8988T (cell line): ENCODE measurements at places on chromosomes 7 and 10.

GRCh38 chr7:123966936-123967335 is 41.9 kb downstream of the SPAM1 start:
- DNase-seq: no peak

- no peak for DNase-seq
Measured at GRCh38 chr7:128407751-128408708, 1.8 kb downstream of the IMPDH1 start.

DNA sequence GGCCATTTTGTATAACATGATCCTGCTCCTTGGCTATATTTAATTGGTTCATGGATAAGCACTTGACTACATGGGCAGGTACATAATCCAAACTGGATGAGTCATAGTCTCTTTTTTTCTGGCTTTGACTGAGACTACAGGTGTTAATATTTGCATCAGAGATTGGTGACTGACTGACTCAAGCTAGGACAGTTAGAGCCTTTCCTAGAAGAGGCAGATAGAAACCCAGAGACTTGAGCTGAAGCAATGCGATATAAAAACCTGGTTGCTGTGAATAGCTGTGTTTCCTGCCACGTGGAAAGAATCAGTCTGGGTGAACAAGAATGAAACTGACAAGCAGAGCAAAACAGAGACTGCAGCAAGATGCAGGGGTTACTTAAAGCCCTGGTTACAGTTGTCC is 81.0 kb downstream of the SAMD9 start:
- no peak for DNase-seq

GRCh38 chr7:95933618-95934017 is 161.3 kb downstream of the DYNC1I1 start:
- DNase-seq: no peak

DNA sequence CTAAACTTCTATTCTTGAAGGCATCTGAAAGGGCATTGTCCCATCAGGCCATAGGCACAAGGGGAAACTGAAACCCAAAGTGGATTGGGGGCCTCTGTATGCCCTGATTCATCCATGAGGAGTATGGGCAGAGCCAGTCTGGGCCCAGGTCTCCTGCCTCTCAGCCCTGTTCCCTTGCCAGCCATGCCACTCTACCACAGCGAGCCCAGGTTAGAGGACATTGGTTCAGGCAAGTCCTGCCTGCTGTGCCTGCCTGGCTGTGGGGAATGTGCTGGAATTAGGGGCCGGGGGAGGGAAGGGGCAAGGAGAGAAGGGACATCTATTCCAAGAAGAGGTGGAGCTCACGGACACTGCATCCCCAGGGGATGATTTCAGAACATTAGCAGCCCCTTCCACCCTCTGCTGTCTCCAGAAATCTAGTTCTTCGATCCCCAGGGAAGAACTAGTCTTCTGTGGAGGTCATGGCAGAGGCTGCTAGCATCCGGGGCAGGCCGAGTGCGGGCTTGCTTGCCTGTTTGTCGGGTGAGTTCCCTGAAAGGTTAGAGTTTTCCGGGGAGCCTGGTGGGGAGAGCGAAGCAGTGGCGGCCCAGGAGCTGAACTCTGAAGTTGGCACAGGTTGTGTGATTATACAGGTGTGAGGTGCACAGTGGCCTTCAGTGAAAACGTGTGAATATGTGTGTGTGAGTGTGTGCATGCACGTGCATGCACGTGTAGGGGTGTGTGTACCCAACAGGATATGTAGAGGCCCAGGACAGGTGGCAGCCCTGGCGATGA is 37.8 kb downstream of the TBATA start:
- DNase-seq: no peak

DNA sequence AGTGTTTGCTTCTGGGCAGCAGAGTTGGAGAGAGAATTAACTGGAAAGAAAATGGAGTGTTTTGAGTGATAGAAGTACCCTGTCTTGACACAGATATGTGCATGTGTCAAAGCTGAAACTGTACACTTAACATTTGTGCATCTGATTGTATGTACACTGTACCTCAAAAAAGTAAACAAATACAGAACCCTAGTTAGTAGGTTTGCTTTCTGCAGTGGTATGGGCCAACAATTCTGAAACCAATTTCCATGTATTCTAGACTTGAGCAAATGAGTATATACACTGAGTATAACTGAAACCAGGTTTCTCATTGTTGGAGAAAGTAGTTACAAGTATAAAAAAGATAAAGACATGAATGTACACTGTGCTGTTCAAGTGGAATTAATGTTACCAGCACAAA is 52.4 kb downstream of the ELAPOR2 start:
- no peak for DNase-seq

GRCh38 chr7:131536361-131536849 is 20.0 kb downstream of the PODXL start:
- DNase-seq: no peak

DNA sequence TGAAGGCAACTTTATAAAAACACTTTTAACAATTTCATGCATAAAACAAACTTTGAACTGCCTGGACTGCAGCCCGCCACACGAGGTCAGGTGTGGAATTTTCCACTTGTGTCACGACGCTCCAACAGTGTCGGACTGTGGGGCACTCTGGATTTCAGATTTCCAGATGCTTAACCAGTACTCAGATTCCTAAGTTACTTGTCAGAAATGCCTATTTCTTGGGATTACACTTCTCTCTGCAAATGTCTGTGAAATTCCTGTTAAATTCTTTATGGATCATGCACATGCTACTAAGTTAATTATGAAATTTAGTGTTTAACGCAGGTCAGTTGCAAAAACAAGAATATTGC is 473 bp upstream of the GPER1 start:
- DNase-seq: no peak

DNA sequence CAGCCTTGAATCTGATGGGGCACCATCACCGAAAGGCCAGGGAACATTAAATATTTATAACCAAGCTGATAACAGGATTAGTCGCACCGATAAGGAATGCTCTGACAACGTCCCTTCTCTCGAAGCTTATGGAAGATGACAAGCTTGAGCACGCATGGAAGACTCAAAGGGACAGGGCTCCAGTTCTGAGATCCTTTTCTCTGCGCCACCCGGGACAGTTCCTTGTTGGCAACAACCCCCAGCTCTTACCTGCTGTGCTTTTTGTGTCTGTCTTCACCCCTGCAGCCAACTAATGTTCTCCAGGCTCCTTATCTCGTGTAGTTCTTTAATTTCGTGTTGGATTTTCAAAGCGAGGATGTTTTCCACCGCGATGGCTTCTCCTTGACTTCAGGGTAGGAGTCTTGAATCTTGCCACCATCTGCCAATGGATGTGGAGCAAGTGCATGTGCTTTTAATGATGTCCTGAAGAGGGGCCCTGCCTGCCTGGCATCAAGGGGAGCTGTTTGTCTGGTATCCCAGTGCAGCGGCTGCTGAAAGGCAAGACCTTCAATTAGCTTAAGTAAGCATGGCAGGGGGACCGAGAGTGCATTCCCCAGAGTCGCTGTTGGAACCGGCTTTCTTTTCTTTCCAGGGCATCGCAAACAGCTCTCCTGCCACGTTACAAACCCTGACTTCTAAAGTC is 354 bp upstream of the FERD3L start:
- no peak for DNase-seq

GRCh38 chr10:78081292-78081691 is 47.6 kb downstream of the RPS24 start:
- DNase-seq: no peak

GRCh38 chr7:32378988-32379387 is 111.2 kb downstream of the LSM5 start:
- no peak for DNase-seq

DNA sequence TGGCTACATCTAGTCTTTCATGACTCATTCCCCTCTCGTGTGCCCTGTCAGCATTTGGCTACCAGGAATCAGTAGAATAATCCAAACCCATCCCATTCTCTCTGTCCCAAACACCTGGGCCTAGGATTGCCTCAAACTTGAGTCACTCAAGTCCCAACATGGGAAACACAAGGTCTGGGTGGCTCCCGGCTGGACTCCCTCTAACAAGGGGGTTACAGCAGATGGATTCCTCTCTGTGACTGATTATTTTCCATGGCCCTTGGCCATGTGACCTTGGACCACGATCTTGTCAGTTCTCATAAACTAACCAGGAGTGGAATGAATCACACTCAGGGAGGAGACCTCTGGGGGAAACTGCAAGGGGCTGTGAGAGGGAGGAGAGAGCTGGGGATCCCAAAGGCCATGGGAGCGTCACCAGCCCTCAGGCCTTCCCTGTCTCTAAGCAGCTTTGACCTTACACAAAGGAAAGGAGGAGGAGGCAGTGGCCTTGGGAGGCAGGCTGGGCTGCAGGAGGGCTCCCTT is 533.1 kb downstream of the KCNMA1 start:
- DNase-seq: no peak

- DNase-seq: no peak
Measured at GRCh38 chr10:131174211-131174565, 137.3 kb downstream of the TCERG1L start.
